ENCODE measurements at places on chromosomes 5 and 9.
A peak's percentile ranks its signal among the peaks of the same experiment; 100 is the strongest.

DNA sequence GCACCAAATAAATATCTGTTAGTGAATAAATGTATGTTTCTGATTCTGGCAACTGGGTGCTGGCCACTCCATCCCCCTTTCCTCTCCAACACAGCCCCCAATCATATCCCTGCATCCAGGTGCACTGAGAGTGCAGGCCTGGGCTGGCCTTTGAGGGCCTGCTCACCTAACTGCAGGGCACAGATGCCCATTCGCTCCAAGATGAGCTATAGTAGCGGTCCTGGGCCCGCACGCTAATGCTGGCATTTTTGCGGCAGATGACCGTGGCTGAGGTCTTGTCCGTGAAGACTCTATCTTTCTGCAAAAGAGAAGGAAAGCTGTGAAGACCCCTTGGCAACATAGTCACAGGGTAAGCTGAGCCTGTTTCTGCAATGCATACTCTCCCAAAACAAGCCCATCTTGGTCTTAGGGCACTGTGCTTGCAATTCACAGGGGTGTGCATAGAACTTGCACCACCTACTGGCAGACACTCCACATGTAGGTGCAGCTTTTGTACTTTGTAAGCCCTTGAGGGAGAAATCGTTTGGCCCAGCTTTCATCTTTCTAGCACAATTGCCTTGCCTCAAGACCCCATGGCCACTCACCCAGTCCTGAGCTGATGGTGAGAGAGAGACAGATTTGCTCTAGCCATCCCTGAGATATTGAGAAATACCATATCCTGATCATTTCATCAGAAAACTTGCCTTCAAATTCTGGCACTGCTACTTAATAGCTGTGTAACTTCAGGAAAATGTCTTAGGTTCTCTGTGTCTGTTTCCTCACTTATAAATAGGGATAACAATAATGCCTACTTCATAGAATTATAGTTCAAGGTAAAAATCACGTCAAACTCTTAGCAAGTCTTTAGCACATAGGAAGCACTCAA lies 13.5 kb downstream of the IL12B start:
- DNase-seq: no peak

- no peak for DNase-seq
These were observed 197.0 kb downstream of the ALDH1A1 start for GRCh38 chr9:72755836-72756235.

DNA sequence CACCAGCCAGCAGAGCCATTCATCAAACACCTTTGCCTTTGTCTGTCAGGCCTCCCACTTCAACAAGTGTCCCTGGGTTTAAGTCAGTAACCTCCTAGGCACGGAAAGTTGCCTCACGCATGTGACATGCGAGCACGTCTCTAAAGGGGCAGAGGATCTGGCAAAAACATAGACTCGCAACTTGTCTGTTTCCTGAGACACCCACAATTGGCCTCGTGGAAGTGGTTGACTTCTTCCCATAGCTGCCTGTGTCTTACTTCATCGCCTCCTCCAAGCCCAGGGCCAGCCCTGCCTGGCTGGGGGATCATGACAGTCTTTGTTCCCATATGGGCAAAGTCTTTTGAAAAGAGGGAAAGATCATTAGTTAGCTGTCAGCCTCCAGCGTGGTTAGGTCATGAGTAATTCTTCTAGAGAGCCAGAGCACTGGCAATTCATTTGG lies 35.5 kb upstream of the GLRX start:
- DNase-seq: peak; percentile 33

DNA sequence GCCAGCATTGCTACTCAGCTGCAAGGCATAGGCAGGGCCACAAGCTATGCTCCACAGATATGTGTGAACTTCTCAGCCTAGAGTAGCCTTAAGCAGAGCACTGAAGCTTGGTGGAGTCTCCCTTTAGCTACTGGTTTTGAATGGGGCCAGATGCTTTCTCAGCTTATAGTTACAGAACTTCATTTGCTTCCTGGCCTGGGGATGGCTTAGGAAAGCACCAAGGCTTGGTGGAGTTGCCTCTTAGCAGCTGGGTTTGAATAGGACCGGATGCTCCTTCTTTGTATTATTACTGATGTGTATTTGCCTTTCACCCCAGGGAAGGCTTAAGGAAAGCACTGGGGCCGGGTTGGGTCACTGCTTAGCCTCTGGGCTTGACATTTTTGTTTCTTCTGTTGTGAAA lies 497.8 kb upstream of the SEMA6A start:
- DNase-seq: no peak

GRCh38 chr5:41763574-41763973 lies 106.7 kb downstream of the OXCT1 start:
- DNase-seq: no peak

GRCh38 chr5:167573370-167574127 lies 717.9 kb upstream of the WWC1 start:
- DNase-seq: no peak

DNA sequence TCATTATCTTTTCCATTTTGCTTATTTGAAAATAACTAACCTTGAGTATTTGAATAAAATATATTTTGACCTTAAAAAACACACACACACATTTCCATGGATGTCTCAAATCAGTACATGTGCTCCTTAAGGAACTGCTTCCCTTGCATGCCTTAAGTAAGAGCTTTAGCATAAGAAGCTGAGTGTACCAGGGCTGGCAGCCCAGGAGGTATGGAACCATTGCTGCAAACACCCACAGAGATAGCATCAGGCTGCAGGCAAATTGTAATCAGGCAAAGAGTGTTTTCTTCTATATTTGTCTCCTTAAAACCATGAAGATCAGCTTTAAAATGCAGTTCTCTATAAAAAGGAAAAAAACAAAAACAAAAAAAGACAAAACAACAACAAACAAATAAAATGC lies 160.6 kb downstream of the PLK2 start:
- DNase-seq: peak; percentile 29

- no peak for DNase-seq
These were observed 57.4 kb upstream of the ANKRD55 start for GRCh38 chr5:56290378-56291078.

GRCh38 chr5:123012321-123012720 lies 24.2 kb downstream of the PPIC start:
- DNase-seq: no peak

GRCh38 chr5:139640421-139641115 lies 7.6 kb upstream of the CXXC5 start:
- no peak for DNase-seq

DNA sequence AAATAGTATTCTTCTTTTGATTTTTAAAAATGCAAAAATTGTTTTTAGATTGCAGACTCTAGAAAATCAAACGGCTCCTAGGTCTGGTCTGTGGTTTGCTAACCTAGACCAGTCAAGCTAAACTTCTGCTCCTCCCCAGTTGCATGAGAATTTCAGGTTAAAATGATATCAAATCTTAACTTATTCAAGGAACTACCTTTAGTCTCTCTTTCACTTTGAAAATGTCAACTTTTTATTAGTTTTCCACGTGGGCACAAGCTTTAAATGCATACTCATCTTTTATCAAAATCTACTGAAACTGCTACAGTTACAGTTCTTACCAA lies 8.8 kb downstream of the CAMK4 start:
- no peak for DNase-seq

DNA sequence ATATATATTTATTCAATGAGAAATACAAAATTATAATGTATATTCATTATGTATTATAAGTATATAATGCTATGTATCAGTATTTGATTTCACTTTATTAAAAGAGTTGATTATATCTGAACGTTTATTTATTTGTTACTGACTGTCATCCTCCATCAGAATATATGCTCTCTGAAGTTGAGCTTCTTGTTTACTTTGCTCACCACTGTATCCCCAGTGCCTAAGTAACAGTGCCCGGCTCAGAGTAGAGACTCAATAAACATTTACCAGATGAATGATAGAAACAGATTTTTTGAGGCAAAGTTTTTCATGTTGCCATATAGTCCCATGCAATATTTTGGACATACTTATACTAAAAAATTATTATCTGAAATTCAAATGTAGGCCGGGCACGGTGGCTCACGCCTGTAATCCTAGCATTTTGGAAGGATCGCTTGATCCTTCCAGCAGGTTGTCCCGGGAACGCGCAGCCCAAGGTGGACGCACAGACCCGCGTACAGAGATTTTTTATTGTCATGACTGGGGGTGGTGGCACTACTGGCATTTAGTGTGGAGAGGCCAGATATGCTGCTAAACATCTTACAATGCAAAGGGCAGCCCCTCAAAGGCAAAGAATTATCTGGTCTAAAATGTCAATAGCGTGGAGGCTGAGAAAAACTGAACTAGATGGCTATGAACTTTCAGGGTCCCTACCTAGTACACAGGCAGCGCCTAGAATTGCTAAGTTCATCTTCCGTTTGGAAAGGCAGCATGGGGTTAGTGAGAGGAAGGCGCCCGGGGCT lies 761 bp upstream of the DNAJC25 start:
- no peak for DNase-seq

GRCh38 chr5:122880749-122881148 lies 35.3 kb downstream of the SNX24 start:
- DNase-seq: no peak

GRCh38 chr5:157607371-157608161 lies 32.0 kb upstream of the ADAM19 start:
- no peak for DNase-seq

DNA sequence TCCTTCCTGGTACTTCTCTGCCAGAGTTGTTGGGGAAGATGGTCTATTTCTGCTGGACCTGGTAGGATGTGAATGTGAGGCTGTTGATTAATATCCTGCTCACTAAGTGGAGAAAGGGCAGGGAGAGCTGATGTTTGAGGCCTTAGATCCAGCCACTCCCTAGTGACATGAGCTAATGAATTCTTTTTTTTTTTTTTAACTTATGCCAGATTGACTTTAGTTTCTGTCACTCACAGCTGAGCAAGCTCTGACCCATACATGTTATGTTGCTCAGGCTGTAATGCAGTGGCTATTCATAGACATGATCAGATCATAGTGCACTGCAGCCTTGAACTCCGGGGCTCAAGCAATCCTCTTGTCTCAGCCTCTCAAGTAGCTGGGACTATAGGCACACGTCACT lies 75.1 kb upstream of the SPRY4 start:
- no peak for DNase-seq

DNA sequence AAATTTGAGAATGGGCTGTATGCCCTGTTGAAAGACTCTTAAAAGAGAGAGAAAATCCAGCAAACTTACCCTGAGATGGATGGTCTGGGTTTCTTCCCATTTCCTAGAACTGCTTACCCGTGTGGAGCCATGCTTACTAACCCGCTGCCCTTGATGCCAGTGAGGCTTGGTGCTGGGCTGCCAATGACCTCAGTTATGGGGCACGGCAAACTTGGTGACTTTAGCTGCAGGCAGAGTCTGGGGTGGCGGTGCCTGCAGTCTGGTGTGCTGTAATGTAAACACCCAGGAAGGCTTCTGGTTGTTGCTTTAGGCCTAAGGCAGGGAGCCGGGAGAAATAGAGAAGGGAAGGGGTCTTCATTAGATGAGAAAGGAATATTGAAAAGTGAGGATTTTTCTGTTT lies 7.3 kb upstream of the TENT4A start:
- DNase-seq: no peak

GRCh38 chr5:158897444-158898160 lies 202.1 kb downstream of the EBF1 start:
- DNase-seq: no peak

DNA sequence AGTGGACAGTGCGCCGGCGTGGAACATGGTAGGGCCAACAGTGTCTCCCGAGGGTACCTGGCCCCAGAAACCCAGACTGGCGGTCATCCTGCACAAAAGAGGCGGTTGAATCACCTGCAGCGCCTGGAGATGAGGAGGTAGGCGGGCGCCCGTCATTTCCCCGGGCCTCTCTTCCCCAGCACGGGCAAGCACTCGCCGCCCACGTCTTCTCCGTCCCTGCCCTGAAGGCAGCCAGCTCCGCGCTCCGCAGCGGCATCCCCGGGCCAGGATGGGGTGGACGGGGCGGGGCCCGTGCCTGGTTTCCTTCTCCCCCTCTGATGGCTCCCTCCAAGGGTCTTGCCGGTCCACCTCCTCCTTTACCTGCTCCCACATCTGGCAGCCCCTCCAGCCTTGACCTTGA lies 27.1 kb upstream of the N4BP3 start:
- no peak for DNase-seq

DNA sequence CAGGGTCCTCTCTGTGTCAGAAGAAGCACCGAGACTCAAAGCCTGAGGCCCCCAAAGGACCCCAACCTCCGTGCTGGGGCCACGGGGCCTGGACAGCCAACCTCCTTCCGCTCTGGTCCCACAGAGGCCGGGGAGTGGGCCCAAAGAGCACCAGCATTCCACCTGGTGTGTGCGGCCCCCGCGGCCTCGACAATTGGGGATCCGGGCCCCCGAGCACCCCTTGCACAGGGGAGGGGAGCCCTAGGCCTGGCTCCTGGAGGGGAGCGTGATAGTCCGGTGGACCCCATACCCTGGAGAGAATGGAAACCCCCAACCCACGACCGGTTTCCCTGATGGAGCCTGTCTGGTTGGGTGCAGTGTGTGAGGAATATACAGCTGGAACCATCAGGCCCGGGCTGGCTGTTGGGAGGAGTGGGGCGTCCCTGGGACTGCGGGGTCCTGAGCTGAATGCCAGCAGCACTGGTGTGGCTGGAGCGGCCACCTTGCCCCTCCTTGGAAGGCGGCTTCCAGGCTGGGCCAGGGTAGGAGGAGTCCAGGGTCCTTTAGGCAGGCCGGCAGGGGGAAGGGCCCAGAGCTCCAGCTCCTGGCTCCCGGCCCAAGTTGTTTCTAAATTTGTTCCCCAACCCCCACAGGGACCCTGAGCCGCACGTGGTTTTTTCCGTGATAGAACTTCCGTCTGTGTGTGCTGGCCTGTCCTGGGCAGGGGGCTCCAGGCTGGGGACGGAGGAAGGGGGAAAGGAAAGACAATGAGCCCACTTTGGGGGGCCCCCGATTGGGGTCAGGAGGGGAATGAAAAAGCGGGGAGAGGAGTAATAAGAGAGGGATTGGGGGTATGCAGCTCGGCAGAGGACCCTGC lies 825 bp upstream of the TOR4A start:
- no peak for DNase-seq

GRCh38 chr5:115718927-115719326 lies 93.1 kb upstream of the TMED7 start:
- DNase-seq: no peak

GRCh38 chr9:79592726-79593493 lies 21.1 kb downstream of the TLE4 start:
- no peak for DNase-seq

- DNase-seq: no peak
These were observed 91.5 kb upstream of the DNAH5 start for GRCh38 chr5:14035859-14036503.

DNA sequence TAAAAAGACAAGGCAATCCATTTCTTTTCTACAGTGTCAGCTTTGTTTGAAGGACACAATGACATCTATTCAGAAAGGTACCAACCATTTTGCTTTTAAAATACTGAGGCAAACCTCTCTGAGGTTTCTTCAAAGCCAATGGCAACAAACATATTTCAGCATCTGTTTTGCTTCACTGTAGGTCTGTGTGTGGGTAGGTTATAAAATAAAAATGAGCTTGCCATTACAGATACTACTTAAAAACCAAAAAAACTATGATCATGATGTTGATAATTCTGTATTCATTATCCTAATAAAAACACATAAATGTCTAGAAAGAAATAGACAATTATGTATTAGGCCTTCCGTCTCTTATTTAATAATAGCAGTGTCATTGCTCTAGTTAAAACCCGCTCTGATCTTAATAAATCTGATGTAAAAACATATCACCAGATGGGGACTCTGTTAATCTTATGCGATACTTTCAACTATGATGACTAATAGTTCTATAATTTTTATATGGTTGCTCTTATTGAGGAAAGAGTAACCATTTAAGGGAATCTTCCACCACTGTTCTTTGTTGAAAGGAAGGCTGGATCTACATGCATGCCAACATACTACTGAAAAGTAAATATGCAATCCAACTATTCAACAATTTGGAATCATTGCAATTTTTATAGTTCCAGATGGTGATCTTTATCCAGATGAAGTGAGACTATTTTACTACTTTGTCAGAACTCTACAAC lies 647.2 kb downstream of the PDE4D start:
- no peak for DNase-seq

Measured in hippocampal formation (tissue), 2 donors.